ENCODE measurements at places on chromosomes 5 and 9. TPM values are rescaled to one million over a fixed set of nuclear protein-coding genes. Genes with fewer than 3 reads are reported as not detected.

GRCh38 chr5:50653946-50654345, 12.5 kb upstream of the PARP8 start:
- DNase-seq = no peak

GRCh38 chr5:74279244-74279643, 361.3 kb downstream of the ENC1 start:
- DNase-seq = peak; percentile 65

- DNase-seq = peak; percentile 76
These were observed 13.8 kb downstream of the NACC2 start for GRCh38 chr9:136081113-136081825.

DNA sequence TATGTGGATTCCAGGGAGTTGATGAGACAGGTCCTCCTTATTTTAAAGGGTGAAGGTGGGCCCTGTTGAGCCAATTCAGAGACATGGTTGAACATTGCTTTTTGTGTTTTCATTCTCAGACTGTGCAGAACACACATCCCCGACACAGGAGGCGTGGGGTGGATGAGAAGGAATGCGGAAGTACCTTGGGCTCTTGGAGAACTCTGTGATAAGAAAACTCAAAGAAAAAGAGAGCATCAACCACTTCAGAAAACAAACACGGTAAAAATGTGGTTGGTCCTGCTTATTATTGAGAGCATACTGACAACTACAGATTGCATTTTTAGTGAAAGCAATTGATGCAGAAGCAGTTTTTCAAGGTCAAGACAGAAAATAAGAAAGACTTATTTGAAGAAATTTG, 659.8 kb downstream of the IRX1 start:
- no peak for DNase-seq

DNA sequence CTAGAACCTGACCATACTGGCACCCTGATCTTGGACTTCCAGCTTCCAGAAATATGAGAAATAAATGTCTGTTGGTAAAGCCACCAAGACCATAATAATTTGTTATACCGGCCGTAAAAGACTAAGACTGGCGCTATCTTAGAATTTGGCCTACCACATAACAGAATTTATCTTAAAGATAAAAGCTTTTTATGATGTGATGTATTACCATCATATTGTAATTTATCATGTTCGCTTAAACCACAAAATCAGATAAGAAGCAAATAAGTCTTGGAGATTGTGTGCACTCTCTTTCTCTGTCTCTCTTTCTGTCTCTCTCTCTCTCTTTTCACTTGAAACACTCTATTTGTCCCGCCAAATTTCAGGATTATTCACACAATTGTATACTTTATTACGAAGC, 35.6 kb downstream of the FST start:
- no peak for DNase-seq

GRCh38 chr5:152058267-152058666, 133.6 kb upstream of the GLRA1 start:
- no peak for DNase-seq

DNA sequence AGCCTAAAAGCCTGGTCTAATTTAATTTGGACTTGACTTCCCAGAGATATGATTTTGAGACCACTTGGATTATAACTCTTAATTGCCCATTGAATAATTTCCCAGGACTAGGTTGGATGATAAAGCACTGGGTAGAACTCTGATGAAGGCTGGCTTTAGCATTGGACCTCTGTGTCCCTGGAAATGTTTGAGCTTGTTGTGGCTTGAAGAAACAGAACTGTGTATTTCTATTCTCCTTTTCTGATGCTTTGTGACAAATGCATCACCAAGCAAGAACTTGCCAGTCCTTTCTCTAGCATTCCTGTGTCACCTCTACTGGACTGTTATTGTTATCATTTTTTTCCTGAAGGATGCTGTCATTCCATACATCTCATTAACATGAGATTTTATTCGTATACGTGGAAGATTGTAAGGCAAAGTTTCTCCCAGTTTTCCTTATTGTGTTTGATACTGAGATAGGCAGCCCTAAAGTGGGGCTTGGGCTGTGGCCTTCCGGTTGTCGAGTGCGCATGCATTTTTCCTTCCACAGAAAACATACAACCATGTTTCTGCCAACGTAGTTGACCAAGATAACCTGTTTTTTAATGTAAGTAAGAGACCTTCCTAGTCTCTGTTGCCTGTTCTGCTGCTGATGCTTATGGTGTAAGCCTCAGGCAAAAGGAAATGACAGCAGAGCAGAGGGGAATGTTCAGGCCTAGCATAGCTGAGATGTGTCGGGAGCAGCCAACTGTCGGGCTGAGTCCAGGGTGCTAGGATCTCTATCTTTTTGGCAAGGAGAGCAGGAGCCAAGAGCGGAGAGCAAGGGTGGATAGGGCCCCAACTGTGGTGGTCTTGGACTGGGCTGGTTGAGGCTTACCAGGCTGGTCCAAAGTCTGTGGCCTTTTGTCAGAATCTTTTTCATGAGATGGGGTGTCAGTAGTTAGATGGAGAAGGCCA, 2.3 kb downstream of the NTRK2 start:
- no peak for DNase-seq

DNA sequence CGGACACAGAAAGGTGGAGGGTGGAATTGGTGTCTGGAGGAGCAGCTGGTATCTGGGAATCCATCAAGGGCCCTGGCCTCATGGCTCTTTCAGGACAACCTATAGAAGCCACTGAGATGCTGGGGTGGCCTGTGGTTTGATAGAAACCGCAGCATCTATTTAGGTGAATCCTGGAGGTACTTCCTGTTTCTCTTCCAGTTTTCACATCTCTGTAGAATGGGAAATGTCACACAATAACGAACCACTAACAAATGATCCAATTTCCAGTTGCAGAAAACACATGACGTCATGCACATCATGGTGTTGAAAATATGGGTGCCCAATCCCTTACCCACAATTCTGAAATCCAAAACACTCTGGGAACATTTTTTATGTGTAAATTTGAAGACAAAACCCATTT, 52.2 kb downstream of the ROPN1L start:
- DNase-seq = no peak

GRCh38 chr9:27355166-27355565, 58.2 kb upstream of the EQTN start:
- no peak for DNase-seq

DNA sequence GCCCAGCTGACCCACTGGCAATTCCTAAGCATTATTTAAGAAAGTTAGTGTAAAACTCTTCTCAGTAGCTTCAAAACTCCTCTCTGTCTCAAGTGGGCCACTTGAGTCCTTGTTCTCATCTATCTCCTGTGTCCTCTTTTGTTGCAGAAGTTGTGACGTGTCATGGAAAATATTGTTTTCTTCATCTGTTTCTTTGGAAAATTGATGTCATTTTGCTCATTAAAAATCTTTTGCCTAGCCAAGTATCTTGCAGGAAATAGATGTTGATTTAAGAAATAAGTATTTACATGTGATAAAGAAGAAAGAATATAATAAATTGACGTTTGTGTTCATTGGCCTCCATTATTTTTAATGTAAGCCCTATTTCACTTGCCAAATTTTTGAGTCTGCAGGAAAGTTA, 1158.4 kb upstream of the SEMA6A start:
- no peak for DNase-seq

- DNase-seq = no peak
These were observed 144.9 kb downstream of the MTX3 start for GRCh38 chr5:79846198-79846521.

DNA sequence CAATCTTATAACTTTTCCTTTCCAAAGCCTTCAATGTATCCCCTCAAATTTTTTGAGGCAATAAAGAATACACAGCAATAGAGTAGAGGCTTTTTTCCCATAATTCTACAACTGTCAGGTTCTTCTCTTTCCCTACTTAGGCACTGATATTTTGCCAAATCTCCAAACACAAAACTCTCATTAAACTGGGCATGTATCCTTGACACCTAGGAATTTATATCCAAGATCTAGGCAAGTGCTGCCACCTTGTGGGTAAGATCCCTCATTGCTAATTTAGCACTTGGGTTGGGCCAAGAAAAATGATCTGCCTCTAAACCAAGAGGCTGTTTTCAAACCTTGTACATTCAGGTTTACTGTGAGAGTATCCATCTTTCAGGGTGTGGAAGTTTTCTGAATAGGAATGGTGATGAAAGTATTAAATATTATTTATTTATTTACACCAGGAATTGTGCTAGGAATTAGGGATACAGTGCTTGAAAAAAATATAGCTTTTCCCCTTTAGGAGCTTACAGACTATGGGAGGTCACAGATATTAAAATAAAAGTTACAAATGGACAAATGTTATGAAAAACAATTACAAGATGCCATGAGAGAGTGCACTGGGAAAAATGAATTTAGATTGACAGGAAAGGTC, 17.6 kb downstream of the TSTD2 start:
- DNase-seq = peak; percentile 53

DNA sequence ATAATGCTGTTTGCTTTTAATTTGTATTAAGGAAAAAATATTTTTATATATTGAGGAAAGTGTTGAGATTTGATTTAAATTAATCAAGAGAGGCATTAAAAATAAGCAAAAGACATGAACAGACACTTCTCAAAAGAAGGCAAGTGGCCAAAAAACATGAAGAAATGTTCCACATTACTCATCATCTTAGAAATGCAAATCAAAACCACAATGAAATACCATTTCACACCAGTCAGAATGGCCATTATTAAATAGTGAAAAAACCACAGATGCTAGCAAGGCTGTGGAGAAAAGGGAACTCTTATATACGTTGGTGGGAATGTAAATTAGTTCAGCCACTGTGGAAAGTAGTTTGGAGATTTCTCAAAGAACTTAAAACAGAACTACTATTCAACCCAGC, 45.9 kb downstream of the RANBP17 start:
- peak; percentile 15 for DNase-seq

DNA sequence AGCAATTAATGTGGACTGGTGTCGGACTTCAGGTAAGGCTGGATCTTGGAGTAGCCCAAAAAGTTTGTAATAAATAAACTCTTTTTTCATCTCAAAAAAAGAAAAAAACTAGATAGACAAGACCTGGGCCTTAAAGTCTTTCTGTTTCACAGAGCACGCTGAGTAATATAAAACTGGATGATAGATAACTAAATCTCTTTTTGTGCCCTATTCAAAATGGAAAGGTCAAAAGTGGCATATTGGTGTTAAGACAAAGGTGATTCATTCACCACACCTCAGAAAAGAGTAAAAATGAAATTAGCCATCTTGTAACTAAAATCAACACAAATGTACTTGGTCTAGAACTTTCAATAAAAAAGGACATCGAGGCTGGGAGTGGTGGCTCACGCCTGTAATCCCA, 30.3 kb upstream of the RFK start:
- no peak for DNase-seq

GRCh38 chr9:89077519-89077918, 86.3 kb downstream of the S1PR3 start:
- DNase-seq = no peak

- no peak for DNase-seq
These were observed 82.9 kb downstream of the PIK3R1 start for GRCh38 chr5:68298479-68298878.

DNA sequence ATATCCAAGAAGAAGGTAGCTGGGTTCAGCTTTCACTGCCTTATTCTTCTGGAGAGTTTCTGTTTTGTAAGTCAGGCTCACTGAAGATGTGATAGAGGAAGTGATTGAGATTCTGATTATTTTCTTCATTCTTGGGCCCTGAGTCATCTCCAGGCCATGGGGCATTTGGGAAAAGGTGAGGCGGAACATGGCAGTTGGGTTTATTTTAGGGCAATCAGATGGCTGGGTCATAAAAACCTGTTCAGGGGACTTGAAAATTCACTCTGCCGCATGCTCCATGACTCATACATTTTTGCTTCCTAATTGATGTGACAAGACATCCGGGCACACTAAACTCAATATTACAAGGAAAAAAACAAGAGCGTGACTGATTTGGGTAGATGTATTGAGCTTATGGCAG, 265.7 kb upstream of the KLF4 start:
- peak; percentile 84 for DNase-seq

GRCh38 chr5:149005077-149005892, 57.6 kb downstream of the SH3TC2 start:
- DNase-seq = no peak

- no peak for DNase-seq
These were observed 3.2 kb downstream of the CD180 start for GRCh38 chr5:67193439-67193807.

DNA sequence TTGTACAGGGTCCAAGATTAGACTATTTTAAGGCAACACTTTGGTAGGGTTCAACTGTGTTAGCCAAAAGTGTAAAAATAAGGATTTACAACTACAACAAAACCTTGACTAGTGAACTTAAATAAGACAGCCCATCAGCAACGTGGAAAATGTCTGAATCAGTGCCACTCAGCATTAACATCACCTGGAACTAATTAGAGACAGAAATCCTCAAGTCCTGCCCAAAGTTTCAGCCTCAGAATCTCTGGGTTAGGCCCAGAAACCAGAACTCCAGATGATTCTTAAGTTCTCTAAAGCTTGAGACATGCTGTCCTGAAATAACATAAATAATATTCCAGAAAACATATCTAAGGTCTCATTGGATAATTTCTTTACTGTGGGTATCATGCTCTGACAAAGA, 118.6 kb downstream of the SEMA6A start:
- DNase-seq = no peak

GRCh38 chr9:87607859-87608258, 110.2 kb downstream of the DAPK1 start:
- DNase-seq = no peak

- DNase-seq = peak; percentile 36
These were observed 40.8 kb upstream of the LARP1 start for GRCh38 chr5:154714266-154714986.

DNA sequence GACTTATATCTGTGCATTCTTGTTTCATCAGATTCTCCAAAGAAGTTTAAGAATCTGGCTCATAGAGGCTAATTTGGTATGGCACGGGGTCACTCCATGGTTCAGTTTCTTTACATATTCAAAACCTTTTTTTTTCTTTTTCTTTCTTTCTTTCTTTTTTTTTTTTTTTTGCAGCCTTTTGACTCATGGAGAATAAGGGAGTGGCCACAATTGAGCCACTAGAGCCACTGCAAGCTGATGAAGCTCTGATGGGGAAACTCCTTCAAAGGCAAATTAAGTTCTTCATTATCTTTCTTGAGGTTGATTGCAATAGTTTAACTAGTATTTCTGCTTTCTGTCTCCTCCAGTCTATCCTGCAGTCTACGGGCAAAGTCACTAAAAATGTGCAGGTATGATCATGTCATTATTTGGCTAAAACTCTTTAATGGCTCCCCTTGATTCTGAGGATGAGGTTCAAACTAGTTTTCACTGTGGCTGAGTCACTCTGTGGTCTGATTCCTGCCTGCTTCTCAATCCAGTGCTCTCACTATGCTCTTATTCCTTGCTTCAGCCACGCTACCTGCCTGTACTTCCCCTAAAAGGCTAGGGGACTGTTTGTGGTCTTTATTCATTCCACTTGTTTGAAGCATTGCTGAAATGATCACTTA, 93.5 kb upstream of the RIOK2 start:
- DNase-seq = no peak

Gene TRIM36
- 5.4 TPM for total RNA-seq

Gene ROPN1L
- total RNA-seq = 1.1 TPM

Gene CDKN2B
- total RNA-seq = 8.8 TPM

Gene PFN3
- total RNA-seq = not detected

Gene OR1Q1
- not detected for total RNA-seq

Gene FAM240B
- total RNA-seq = not detected

Gene KIF3A
- total RNA-seq = 7.2 TPM

Gene UBTD2
- total RNA-seq = 26.1 TPM

Gene GPR151
- not detected for total RNA-seq

All from LHCN-M2 (cell line).